ENCODE measurements at places on chromosomes 6 and 20.
A peak's percentile ranks its signal among the peaks of the same experiment; 100 is the strongest.

- DNase-seq: no peak
Measured at GRCh38 chr6:8219352-8219943, 117.1 kb upstream of the EEF1E1 start.

DNA sequence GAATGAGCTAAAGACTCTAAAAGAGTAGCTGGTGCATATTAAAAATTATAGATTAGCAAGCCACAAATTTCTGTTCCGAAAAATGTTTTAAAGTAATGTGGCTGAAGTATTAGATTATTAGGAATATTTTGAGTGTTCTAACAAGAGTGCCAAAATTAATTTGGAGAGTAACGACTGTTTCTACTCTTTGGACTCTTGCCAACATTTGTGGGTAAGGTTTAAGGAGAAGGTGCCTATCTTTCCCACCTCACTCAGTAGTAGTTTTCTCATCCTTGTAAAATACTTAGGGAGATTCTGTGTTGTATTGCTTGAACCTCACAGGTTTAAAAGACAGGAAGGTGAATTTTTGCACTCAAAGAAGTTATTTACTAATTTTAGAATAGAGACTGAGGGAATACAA, 5.0 kb downstream of the HSF2 start:
- DNase-seq: no peak

GRCh38 chr6:30676660-30677285, 4.0 kb upstream of the DHX16 start:
- DNase-seq: no peak

DNA sequence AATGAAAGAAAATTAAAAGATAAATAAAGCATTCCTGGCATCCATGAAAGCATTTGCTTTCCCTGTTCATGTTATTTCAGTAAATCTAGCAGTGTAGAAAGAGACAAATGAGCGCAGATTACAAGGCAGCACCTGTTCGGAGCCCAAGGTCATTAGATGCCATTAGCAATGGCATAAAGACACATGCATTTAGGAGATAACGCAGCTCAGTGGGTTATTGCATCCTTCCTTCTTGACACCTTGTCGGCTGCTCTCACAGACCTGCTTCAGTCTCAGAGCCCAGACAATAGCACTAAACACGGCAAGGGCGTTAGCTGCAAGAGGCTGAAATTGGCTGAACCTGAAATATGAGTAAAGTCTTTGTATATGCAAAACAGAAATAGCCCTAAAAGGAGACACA, 140.3 kb downstream of the ATXN1 start:
- no peak for DNase-seq

DNA sequence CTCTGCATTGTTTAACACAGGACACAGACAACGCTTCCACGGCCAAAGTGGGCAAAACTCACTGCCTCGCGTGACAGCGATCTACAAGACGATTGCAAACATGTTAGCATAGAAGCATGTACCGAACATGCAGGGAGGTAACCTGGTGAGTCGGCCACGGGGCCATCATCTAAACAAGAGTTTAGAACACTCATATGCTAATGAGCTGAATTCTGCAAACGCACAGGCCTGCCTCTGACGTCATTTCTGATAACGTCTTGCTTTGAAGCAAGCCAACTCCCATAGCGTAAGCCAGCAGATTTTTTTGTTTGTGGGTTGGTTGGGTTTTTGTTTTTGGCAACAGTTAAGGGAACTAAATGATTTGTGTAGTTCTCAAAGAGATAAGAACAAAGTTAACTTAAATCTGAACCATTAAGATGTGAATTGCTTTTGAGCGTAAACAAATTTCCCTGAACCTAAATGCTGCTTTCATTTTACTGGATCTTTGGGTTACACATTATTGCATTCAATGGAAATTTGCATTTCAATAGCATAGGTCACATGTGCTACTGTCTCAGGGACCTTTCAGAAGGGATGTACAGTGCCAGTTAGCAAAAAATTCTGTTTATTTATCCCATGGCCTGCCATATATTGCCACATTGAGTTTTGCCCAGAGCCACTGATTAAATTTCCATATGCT, 184.5 kb upstream of the PDE10A start:
- DNase-seq: no peak

- DNase-seq: no peak
Measured at GRCh38 chr6:158340252-158340651, 28.0 kb downstream of the TULP4 start.

DNA sequence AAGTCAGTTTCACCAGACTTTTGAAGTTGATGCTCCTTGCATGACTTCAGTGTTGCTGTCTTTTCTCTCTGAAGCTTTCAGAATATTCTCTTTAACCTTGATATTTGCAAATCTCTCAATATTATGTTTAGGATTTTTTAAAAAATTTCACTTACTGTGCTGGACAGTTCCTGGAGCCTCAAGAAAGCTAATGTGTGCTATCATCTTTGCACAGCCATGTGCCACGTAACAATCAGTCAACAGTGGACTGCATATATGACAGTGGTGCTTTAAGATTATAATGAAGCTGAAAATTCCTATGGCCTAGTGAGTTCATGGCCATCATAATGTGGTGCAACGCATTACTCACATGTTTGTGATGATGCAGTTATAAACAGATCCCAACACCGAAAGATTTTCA, 59.1 kb upstream of the OGFRL1 start:
- no peak for DNase-seq

DNA sequence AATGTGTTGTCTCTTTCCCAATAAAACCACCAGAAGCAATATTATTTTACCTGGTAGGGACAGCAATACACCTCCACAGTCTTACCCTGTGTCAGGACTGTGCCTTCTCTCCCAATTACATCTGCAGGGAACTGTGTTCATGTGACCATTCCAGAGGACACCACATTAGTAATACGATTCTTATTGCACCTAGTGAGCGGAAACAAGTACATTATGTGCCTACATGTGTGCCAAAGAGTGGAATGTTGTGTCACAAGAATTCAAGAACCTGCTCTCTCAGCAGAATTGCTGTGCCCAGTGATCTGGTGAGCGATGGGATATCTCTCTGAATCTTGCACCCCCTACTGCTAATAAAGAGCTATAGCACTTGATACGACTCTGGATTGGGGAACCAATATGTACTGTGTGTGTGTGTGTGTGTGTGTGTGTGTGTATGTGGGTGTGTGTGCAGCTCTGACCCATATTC, 57.4 kb upstream of the FOXC1 start:
- peak; percentile 36 for DNase-seq

- no peak for DNase-seq
Measured at GRCh38 chr20:53080969-53081871, 109.1 kb downstream of the TSHZ2 start.

DNA sequence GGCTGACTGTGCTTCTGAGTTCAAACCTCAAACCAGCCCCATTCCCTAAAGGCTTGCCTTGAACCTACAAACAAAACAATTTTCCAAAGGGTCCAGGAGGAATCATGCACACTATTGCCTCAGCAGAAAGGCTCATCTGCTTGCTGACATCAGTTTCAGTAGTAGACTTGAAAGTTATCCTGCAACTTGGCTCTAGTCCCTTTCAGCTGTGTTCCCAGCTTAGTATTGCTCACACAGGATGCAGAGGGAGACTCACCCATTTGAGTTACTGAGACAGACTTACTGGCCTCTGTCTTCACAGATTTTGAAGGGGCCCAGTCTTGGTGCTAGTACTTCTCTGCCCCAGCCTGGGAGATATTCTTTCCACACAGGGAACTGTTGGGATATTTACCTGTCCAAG, 38.5 kb upstream of the TFB1M start:
- DNase-seq: no peak

- DNase-seq: no peak
Measured at GRCh38 chr6:116070616-116071389, 10.1 kb upstream of the FRK start.

DNA sequence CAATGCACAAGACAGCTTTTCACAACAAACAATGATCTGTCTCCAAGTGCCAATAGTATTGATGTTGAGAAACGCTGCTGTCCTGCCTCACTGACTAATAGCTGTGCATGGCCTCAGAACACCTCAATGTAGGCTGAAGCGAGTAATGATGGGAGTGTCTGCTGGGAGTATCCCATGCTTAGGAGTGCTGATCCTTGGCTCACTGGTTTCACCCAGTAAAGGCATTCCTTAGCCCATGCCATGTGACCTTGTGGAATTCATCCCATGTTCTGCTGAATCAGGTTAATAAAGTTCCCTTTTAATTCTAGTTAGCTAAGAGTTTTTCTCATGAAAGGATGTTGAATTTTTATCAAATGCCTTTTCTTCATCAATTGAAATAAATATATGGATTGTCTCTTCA, 3.8 kb upstream of the WFDC12 start:
- no peak for DNase-seq

DNA sequence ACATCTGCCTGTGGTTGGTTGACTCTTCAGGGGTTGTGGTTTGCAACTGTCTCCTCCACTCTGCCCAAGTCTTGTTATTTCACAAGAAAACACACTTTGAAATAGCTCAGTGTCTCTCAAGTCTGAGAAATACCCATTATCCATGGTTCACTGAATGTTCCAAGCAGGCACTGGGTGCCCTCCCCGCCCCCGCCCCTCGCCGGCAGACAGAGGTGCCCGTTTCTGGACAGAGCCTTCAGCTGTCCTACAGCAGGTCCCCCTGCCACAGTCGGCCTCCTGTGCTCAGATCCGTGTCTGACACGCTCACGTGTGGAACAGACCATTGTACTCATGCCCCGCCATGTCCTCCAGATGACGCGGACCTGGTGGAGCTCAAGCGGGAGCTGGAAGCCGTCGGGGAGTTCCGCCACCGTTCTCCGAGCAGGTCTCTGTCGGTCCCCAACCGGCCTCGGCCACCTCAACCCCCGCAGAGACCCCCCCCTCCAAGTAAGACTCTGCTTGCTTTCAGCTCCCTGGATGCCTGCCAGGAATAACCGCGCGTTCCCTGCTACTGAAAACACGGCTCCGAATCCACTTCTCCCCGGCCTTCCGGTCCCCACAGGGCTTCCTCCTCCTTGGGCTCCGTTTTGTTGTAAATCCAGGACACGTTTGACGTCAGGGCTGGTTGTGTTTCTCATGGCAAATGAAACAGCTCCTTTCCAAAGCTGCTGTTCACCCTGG, 81.4 kb downstream of the SERAC1 start:
- no peak for DNase-seq

DNA sequence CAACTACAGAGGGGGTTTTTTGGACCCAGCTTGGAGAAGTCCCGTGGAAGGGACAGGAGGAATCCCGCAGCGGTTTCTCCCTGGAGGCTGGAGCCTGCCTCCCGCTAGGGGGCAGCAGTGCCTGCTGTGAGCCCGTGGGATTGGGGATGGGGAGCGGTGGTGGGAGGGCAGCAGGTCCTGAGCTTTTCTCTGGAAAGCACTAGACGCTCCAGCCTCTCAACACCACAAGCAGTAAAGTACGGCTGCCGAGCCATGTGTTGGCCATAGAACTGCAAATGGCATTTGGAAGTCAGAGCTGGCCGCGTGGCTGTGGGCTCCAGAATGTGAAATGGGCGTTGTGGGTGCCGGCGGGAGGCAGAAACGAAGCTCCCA, 47.8 kb downstream of the GMPR start:
- DNase-seq: no peak

DNA sequence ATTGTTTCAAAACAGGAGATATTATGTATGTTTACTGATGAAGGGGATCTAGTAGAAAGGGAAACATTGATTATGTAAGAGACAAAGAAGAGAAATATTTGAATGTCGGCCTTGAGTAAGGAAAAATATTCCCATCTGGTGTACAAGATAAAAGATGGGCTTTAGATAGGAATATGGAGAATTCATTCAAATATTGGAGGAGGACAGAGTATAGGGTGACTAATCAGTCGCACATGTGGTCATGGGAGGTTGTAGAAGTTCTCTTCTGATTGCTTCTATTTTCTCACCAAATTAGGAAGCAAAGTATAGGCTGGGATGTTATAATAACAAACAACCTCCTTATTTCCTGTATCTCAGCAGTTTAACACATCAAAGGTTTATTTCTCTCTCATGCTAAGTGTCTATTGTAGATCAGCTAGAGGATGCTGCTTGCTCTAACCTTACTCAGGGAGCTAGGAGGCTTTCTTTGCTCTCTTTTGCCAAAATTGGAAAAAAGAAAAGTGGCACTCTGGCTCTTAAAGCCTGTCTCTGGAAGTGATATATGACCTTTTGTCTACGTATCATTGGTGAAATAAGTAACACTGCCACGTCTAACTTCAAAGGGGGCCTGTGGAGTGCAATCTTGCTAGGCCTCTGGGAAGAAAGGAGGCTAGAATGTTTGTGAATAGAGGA, 1.2 kb upstream of the HDDC2 start:
- DNase-seq: no peak

Measured in SW 1271 (cell line).